ENCODE measurements at places on chromosomes 2 and 18. TPM values are rescaled to one million over a fixed set of nuclear protein-coding genes. Genes with fewer than 3 reads are reported as not detected.

Gene POTEI
- total RNA-seq: 0.07 TPM

Gene DARS1
- total RNA-seq: 65.0 TPM

Gene LOXHD1
- total RNA-seq: not detected

Gene CD28
- total RNA-seq: 0.07 TPM

Gene SRD5A2
- not detected for total RNA-seq

Gene PSME4
- 48.3 TPM for total RNA-seq

Gene DSC1
- total RNA-seq: not detected

Gene DRC1
- 0.18 TPM for total RNA-seq

Gene ABCG5
- not detected for total RNA-seq

Gene LRP2
- total RNA-seq: under 0.01 TPM

Gene LINC00305
- total RNA-seq: not detected

Gene PLEK
- total RNA-seq: 0.11 TPM

Gene SPP2
- not detected for total RNA-seq

Gene CERS6
- 12.0 TPM for total RNA-seq

Gene FSHR
- total RNA-seq: not detected

Gene XDH
- total RNA-seq: not detected

Gene BOK
- total RNA-seq: 39.4 TPM

Gene SLC39A6
- 21.8 TPM for total RNA-seq

Gene IL36RN
- total RNA-seq: not detected

Gene EVA1A
- 149 TPM for total RNA-seq
